ENCODE measurements at places on chromosomes 2 and 18.

GRCh38 chr2:96153991-96154431, 8.8 kb upstream of the DUSP2 start:
- DNase-seq = no peak

DNA sequence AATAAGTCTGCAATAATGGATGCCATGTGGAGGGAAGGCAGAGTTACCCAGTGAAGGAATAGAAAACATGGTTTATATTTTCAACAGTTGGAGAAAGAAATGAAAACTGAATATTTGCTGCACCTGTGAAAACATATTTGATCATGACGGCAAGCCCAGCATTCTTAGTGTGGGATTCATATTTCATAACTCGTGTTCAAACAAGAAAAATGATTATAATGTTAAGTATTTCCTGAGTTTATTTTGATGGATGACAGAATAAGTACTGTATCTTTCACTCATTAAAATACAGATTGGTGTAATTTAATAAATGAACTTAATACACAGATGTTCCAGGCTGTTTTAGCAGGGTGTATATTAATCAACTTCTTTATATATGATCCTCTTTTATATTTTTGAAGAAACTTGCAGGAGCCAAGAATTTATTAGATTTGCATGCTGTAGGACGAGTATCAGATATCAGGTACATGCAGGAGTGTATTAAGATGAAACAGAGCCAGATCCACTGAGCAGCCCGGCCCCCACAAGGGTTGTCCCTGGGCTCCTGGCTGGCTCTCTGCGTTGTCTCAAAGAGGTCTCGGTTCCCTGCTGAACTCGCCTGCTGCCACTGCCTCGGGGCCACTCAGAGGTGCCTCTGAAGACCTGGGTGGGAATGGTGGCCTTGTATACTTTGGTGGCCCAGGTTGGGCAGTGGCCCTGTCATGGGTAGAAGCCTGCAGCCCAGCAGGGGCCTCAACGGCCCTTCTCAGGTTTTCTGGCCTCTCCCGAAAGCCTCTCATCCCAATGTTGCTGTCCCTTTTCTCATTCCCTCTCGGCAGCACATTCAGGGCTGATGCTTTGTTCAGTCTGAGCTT, 95.0 kb upstream of the LDAH start:
- DNase-seq = no peak

DNA sequence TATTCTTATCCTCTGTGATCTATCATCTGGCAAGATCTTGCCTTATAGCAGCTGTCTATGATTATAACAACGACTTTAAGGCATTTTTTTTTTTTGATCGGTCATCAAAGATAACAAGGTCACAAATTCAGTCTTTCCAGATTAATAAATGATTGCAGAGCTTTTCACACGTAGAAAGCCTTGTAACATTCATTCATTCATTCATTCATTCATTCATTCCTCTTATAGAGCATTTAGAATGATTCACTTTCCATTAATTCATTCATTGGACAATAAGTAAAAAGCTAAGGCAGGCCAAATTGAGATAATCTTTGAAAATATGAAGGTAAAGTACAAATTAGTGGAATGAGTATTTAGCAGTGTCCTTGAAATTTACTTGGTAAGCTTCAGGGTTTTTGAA, 223.7 kb downstream of the NUP35 start:
- DNase-seq = no peak

GRCh38 chr2:196291426-196291825, 120.0 kb upstream of the STK17B start:
- no peak for DNase-seq

GRCh38 chr18:13500869-13501542, 225.4 kb downstream of the FAM210A start:
- DNase-seq = no peak

- DNase-seq = no peak
These were observed 112.9 kb upstream of the RNU4ATAC start for GRCh38 chr2:121417826-121418225.

- DNase-seq = no peak
These were observed 70.2 kb downstream of the RBBP8 start for GRCh38 chr18:23003289-23003688.

- no peak for DNase-seq
These were observed 128.6 kb downstream of the MSH2 start for GRCh38 chr2:47531378-47532042.

GRCh38 chr2:38829971-38830370, 45.8 kb downstream of the DHX57 start:
- DNase-seq = peak; percentile 71

- no peak for DNase-seq
These were observed 277.6 kb downstream of the CLIP4 start for GRCh38 chr2:29392774-29393173.

GRCh38 chr2:71693286-71694270, 240.2 kb downstream of the DYSF start:
- no peak for DNase-seq

DNA sequence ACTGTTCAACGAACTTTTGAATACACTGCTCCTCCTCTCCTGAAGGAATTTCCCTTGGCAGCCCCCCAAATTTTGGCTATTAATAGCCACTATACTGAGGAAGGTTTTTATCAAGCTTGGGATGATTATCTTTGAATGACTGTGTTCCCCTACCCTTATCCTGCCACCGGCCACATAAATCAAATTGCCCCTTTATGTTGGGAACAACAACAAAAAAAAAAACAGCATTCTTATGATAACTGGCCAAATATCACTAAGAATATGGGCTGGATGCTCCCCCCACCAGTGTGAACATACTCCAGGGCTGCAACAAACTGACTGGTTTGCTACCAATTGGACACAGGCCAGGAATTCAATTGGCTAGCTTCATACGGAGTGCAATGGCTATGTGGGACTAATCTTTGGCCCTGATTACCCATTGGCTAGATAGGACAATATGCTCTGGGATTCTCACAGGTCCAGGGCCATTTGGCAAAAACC, 20.6 kb downstream of the DUSP11 start:
- DNase-seq = no peak

- DNase-seq = no peak
These were observed 46.7 kb downstream of the GLS start for GRCh38 chr2:190927301-190927700.

All from suppressor macrophage treated with lipopolysaccharide for 1 hour (primary cell).